ENCODE measurements at places on chromosomes 7 and 10. TPM values are rescaled to one million over a fixed set of nuclear protein-coding genes. Genes with fewer than 3 reads are reported as not detected.
A peak's percentile ranks its signal among the peaks of the same experiment; 100 is the strongest.

HTR7 gene
- 0.56 TPM for total RNA-seq

ADRA2A gene
- not detected for total RNA-seq

- H3K27me3 ChIP-seq, result no peaks in the 10 kb centered on the region
- no peaks in the 10 kb centered on the region for H3K36me3 ChIP-seq
- H3K27ac ChIP-seq, result no peak overlapping the region
- H3K4me3 ChIP-seq, result no peak overlapping the region
- no peaks in the 10 kb centered on the region for H3K4me1 ChIP-seq
Observed at GRCh38 chr7:88670536-88670935, 89.0 kb upstream of the ZNF804B start.

DNA sequence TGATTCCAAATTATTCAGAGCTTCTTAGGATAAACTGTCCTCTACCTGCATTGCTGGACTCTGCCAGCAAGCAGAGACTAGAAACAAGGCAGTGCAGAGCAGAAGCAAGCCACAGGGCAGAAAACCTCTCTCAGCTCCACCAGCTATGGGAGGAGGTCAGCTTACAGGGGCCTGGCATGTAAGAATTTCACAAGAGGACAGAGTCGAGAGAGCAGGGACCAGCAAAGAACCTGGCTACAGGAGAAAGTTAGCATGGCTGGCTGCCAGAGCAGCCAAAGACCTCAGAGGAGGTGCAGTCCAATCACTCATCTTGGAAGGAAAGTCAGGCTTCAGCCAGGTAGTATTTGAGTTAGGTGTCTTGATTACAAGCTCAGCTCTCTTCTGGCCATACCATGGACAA is 62.9 kb downstream of the ENO4 start:
- no peak overlapping the region for H3K27ac ChIP-seq
- no peak overlapping the region for H3K4me3 ChIP-seq
- H3K36me3 ChIP-seq, result 0 out of 2 replicates have a peak, but pooled peaks cover 1% of the 10 kb centered on the region

GRCh38 chr7:128742206-128742605 is 3.0 kb downstream of the CALU start:
- no peak overlapping the region for H3K27ac ChIP-seq
- peaks cover 8% of the 10 kb centered on the region for H3K4me1 ChIP-seq
- no peak overlapping the region for H3K4me3 ChIP-seq
- peak; percentile 66 for DNase-seq

All from IMR-90 (cell line).